ENCODE measurements at places on chromosomes 3 and 15. TPM values are rescaled to one million over a fixed set of nuclear protein-coding genes. Genes with fewer than 3 reads are reported as not detected.

The RBPMS2 gene
- not detected for total RNA-seq

The LRTM1 gene
- not detected for total RNA-seq

The SERPINI1 gene
- total RNA-seq, result 6.2 TPM

The AGTR1 gene
- 3.8 TPM for total RNA-seq

The TGM5 gene
- total RNA-seq, result not detected

The OTOL1 gene
- not detected for total RNA-seq

The ARHGAP31 gene
- total RNA-seq, result 33.6 TPM

The RARB gene
- 12.3 TPM for total RNA-seq

The GCSAM gene
- not detected for total RNA-seq

The FANCD2OS gene
- not detected for total RNA-seq

The OXTR gene
- 2.3 TPM for total RNA-seq

The MLF1 gene
- total RNA-seq, result 12.8 TPM

The DTX3L gene
- 16.2 TPM for total RNA-seq
